ENCODE measurements at places on chromosomes 2 and 18.

- no peak for DNase-seq
These were observed 184.8 kb upstream of the STON1 start for GRCh38 chr2:48345176-48345575.

- DNase-seq: no peak
These were observed 10.1 kb upstream of the MAL start for GRCh38 chr2:95015261-95015912.

- no peak for DNase-seq
These were observed 971 bp downstream of the ZNF385B start for GRCh38 chr2:179860255-179861026.

DNA sequence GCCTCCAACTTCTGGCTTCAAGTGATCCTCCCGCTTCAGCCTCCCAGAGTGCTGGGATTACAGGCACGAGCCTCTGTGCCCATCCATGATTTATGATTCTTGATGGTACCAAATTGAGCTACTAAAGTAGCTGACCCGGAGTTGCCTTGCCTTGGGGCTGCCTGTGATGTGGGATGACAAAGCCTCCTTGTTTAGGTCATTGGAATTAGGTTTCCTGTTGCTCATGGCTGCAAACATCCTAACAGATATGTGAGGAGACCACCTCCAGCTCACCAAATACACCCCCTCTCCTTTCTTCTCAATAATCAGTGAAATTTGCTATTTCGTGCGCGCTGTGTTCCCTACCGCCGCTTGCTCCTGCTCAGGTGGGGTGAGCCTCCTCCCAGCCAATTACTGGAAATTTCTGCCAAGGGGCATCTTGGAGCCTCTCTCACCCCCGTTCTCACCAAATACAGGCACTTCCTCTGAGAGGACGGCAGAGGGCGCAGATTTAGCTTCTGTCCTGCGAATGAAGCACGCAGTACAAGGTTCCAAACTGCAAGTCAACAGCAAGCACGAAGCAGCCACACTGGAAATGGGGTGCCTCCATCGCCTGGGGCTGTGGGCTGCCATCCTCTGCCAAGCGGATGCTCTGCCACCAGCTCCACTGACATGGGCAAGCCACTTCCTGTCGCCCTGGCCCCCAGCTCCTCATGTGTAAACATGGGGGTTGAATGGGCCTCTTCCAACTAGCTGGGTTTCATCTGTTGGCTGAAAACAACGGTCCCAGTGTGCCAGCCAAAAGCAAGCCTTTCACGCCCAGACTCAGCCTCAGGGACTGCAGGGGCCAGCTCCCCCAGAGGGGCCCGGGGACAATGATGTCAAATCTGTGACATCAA is 71.7 kb downstream of the NCAPH start:
- peak; percentile 29 for DNase-seq

GRCh38 chr18:10381951-10382350 is 72.5 kb upstream of the APCDD1 start:
- no peak for DNase-seq

DNA sequence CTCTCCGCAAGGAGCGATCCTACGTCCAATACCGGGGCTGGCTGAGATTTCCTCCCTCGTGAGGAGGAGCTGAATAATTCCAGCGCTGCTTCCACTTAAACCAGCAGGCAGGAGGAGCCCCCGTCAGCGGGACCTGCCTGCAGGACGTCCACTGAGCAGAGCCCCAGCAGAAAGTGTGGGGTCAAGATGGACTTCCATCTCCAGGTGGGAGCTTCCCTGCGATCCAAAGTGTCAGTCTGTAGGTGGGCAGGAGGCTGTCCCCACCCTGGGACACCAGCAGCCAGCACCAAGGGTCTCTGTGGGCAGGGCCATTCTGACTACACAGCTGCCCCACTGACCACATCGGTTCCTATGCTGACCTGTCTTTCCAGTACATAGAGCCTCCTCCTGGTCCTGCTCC is 462 bp upstream of the OTOS start:
- DNase-seq: no peak

DNA sequence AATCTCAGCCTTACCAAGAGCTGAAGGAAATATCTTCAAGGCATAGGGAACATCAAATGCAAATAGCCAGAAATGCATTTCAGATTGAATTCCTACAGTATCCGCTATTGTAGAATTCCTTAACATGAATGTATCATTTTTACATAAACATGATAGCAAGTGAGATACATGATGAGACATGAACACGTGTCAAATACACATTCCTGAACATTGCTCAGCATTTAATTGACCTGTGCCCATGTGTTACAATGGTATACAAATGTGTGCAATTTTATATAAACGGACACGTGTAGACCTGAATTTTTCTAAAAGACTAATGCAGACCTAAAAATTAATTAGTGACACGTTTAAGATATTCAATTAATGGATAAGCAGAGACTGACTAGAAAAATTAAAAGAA is 133.0 kb upstream of the TLK1 start:
- DNase-seq: no peak

- no peak for DNase-seq
These were observed 17.8 kb downstream of the PDCL3 start for GRCh38 chr2:100580367-100581276.
